Inflammatory macrophage treated with lipopolysaccharide for 1 hour (primary cell): ENCODE measurements at places on chromosomes 7 and 10.

DNA sequence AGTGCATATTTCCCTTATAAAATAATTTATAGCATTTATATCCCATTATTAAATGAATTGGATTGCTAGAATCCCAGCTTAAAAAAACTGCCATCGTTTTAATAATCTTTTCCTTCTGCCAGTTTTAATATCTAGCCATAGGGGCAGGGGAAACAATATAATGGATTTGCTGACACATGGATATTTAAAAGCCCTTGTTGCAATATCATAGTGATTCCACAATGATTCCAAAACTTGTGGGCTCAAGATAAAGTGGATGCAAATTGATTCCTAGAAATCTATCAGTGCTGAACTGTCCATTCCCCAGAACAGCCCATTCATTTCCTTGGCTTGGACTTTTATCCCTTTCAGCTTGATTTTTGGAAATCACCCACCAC, 2.6 kb downstream of the CPA2 start:
- no peak for DNase-seq

GRCh38 chr7:152760854-152761748, 1.5 kb downstream of the ACTR3B start:
- DNase-seq, result no peak

DNA sequence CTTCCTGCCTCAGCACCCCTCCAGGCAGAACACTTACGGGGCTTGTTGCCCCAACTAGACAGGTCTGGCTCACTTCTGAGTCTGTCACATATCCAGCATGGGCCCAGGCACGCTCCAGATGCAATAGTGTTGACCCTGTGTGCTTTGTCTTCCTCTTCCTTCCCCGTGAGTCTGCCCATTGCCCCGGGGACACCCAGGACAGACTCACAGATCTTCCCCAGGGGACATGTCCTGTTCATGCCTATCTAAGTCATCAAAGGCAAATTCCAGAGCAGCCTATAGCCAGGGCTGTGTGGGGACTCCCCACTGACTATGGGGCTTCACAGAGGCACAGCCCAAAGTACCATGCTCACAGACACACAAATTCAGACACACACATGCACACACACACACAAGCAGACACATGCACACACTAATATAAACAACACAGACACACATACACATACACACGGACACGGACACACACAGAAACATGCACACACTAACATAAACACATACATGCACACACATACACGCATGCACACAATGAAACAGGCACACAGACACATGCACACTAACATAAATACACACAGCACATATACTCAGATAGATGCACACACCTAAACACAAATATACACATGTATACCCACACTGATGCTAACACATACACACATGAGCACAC, 175.8 kb downstream of the KCNMA1 start:
- DNase-seq, result no peak

DNA sequence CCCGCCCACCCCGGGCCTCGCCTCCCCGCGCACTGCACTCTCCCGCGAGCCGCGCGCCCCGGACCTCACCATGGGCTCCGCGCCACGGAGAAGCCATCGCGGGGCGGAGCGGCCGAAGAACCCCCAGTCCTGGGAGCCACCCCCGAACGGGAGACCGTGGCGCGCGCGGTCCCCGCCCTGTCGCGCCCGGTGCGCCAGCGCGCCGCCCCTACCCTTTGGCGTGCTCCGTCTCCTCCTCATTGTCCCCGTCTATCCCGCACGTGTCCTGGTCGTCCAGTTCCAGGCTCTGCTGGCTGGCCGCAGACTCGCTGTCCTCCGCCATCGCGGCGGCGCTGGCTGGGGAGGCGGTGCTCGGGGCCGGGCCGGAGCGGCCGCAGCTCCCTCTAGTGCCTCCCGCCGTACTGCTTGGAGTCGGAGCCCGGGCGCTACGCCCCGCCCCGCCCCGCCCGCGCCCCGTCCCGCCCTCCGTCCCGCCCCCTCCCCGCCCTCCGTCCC, at the start of gene NMT2:
Gene NMT2, minus strand, starts transcription at position 403 of the 495 bp plus-strand sequence. Its CDS starts 81 bp downstream, at position 322.
- DNase-seq, result no peak

DNA sequence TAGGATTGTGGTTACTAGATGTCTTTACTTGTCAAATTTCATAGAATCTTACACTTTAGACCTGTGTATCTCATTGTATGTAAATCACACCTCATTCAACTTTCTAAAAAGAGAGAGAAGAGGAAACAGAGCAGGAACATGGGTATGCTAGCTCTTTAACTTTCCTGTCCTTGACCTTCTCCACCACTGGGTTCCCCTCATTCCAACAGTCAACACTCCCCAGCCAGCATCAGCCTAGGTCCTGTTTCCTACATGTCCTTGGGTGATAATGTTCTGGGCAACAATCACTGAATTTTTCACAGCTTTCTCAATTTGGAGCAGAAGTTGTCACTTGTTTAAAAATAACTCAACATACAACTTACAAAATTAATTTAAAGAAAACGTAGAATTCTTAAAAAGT, 9.2 kb upstream of the UNC5B start:
- DNase-seq, result no peak

DNA sequence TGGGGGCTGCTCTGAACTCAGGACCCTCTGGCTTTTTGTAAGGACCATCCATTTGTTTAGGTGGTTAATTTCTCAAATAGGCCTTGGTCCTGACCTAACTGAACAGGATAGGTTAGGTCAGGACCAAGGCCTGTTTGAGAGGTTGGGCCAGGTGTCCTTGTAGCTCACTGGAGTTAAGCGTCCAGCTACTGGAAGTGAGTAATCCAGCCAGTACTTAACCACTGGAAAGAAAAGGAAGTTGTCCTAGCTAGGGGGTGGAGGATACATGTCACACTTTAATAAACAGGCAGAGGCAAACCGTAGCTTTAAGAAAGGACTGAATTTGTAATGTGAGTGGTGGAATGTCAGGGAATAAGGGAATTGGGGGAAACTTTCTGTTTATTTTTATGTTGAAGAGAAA, 96.0 kb downstream of the GPR85 start:
- DNase-seq, result no peak

DNA sequence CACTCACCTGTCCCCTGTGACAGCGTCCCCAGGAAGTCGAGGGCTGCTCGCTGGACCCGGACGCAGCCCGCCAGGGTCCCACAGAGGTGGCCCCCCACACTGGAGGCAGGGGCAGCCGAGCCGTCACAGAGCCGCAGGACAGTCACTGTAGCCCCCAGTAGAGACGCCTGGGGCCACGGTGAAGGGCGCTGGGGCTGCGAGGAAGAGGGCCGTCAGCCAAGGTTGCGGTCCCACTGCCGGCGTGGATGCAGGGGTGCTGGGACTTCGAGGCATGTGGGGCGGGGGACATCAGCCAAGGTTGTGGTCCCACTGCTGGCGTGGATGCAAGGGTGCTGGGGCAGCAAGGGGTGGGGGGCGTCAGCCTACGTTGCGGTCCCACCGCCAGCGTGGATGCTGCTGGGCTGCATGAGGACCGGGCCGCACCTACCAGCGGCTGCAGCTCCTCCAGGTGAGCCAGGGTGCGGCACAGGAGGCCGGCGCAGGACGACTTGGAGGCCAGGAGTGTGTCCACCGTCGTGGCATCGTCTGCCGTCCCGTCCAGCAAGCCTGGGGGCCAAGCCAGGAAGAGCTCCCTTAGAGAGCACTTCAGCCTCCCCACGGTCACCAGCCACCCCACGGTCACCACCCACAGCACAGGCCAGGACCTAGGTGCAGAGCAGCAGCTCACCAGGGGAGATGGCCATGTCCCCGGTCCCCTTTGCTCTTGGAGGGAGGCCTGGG, 13.9 kb downstream of the BRAT1 start:
- no peak for DNase-seq

GRCh38 chr10:127569210-127569609, 20.1 kb downstream of the NPS start:
- DNase-seq, result no peak

GRCh38 chr7:98795741-98796493, 73.9 kb downstream of the TMEM130 start:
- DNase-seq, result no peak

- no peak for DNase-seq
These were observed 1346.8 kb upstream of the CELF2 start for GRCh38 chr10:9670911-9671310.

DNA sequence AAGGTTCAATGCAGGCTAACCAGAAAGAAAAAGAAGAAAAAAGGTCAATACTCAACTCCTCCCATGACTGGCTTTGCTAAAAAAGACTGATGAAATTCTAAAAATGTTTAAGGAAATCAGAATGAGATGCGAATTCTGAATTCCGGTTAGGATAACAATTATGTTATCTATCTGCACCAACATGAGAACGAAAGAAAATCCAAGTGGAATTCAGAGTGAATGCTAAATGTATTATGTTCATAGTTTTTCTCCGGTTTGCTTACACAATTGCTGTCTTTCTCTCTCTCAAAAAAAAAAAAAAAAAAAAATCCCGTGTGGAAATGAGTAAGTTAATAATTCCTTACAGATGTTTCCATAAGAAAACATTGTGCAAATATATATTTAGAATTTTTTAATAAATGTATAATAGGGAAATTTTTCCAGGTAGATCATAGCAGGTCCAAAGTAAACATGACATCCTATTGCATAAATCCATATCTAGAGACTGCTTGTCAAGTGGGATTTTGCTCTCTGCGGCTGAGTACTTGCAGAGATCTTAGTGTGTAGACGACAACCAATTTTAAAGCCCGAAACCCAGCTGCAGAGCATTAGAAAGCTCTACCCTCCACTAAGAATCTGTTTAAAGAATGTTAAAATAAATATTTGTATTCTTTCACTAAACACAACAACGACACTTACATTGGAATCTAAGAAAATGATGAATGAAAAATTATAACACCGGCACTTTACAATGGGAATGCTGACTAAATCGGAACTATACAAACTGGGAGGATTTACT, 104.0 kb downstream of the JAZF1 start:
- DNase-seq, result no peak

GRCh38 chr10:91416339-91416855, 6.3 kb downstream of the HECTD2 start:
- no peak for DNase-seq

- DNase-seq, result no peak
These were observed 853.6 kb downstream of the LRMDA start for GRCh38 chr10:76285012-76285411.

DNA sequence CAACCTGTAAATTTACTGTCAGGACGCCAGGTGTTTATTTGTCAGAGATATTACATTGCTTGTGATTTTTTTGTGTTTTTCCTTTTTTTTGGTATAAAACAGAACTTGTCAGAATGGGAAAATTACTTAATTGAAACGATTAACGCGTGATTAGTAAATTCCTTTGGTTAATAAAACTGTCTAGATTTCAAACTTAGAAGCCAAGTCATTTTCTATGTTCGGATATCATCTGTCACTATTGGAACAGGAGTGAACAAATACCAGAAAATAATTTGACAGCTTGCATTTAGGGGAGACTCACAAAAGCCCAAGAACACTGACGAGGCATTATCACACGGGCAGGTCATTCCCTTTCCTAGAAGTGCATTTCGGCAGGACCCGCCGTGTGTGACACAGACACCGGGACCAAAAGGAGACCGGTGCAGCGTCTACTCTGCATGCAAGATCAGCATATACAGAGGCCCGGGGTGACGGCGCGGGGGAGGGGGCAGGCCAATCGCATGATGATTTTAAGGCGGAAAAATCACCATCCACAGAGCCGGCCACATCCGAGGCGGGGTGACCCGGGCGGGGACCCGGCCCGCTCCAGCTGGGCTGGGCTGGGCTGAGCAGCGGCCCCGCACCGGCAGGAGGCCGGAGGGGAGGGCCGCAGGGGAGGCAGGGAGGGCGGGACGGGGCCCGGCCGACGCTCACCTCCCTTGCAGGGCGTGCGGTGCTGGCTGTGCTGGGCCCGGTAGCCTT, 841 bp downstream of the GLUD1 start:
- peak; percentile 41 for DNase-seq

DNA sequence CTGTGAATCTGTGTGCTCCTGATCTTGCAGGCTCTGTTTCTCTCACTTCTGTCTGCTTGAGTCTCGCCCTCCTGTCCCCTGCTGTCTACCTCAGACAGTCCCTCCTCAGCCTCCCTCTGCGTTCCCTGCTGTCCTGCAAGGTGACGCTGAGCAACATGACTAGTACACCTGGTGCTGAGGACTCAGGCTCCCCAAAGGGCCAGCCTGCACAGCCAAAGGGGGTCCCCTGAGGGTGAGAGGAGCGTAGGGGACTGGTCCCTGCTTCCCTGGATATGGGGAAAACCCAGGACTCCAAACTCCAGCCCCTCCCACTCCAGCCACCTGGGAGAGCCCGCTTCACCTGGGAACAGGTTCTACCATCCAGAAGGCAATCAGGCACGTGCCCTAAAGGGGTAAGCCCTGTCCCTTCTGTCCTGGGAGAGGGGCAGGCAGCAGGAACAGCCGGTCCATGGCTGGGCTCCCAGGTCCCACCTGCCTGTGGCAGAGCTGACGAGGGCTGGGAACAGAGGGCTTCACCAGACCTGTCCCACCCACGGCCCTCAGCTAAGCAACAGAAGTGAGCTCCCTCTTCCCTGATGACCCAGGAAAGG, 156.5 kb downstream of the UBE2H start:
- no peak for DNase-seq

GRCh38 chr10:118961436-118961835, 68.1 kb upstream of the NANOS1 start:
- no peak for DNase-seq

DNA sequence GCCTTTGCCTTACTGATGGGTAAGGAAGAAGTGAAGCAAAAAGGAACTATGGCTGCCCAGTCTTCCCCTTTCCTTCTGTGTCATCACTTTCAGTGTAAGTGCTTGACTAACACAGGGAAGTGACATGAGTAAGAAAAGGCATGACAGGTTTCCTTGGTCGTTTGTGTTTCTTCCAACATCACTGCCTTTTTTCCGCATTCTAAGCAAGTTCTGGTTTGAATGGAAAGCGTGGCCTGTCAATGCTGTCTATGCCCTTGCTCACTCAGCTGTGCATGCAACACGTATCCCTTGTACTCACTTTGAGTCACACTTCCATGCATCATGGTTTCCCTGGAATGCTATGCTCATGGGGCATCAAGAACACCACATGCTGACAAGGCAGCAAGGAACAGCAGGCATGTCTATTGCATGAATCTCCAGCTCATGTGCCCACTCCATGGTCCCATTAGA, 111.8 kb downstream of the OAT start:
- peak; percentile 81 for DNase-seq

DNA sequence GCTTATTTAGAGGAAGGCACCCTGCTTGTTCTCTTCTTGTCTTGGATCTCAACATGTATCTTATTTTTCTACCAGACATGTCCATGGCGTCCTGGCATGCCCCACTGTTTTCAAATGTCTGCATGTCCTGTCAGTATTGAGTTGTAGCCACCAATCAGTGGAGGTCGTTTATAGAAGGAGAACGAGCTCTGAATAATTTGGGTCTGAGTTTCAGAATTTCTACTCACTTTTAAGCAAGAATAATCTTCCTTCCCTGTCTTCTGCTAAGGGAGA, 2.9 kb upstream of the HOXA13 start:
- no peak for DNase-seq
